Stimulated activated CD4-positive, alpha-beta T cell treated with anti-CD3 and anti-CD28 coated beads, Interleukin-12 subunit alpha, Interleukin-12 subunit beta, amount 100 ng/mL, for 24 hours (primary cell): ENCODE measurements at places on chromosomes 5 and 9.

GRCh38 chr5:167792514-167792913, 498.9 kb upstream of the WWC1 start:
- DNase-seq: no peak

- DNase-seq: no peak
These were observed 543.4 kb upstream of the COX7C start for GRCh38 chr5:86074297-86074696.

DNA sequence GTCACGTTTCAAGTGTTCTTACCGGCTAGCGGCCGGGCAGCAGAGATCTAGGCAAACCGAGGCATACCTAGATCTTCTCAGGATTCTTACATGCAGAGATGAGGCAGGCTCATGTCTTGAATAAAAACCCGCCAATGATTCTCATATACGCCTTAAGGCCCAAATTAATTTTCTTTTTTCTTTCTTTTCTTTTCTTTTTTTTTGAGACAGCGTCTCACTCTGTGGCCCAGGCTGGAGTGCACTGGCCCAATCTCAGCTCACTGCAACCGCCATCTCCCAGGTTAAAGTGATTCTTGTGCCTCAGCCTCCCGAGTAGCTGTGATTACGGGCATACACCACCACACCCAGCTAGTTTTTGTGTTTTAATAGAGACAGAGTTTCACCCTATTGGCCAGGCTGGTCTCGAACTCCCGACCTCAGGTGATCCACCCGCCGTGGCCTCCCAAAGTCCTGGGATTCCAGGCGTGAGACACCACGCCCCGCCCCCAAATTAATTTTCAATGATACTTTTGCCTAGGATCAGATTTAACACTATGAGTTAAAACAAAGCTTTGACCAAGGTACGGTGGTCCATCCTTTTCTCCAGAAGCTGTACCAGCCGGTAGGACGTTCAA, 1.5 kb downstream of the C9orf40 start:
- no peak for DNase-seq

DNA sequence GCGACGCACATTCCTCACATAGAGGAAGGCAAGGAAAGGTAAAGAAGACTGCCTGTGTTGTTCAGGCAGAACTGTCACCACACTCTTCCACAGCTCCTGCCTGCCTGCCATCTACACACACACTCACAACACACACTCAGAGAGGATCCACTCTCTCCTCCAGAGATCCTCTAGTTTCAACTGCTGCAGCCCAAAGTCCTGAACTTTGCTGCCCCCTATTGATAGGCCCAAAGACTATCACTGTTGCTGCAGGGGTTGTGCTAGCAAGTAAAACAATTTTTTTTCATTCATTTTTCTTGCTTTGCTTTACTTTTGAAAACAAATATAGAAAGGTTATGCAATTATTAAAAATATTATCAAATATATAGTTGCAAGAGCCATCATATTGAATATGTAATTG, 5.9 kb upstream of the CFAP90 start:
- no peak for DNase-seq
